Peyer's patch (tissue), 4 donors: ENCODE measurements at places on chromosomes 4 and X. TPM values are rescaled to one million over a fixed set of nuclear protein-coding genes. Genes with fewer than 3 reads are reported as not detected.

DNA sequence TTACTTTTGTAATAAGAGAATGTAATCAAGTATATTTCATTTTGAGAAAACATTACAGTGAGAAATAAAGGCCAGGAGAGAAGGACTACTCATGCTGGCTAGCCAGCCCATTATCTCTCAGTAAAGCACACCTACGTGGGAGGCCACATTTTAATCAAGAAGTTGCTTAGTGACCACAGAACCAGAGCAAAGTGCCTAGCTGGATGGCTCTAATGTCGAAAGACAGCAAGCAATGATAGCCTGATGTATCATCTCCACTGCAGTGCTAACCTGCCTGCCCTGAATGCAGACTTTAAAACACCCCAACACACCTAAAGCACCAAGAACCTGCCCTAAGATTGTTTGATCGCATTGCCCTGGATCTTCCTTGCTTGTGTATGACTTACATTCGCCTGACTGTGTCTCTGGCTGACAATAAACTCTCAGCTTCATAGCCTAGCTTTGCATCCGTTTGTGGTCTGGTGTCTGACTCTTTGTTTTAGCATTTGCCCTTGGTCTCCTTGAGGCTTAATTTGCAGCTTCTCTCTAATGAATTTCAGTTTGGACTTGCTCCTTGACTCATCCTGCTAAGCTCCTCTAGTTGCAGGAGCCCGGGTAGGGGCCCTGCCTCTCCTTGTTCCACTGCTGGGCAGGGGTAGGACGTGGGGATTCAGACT lies 31.4 kb upstream of the SOWAHD start:
- DNase-seq: no peak
- no peaks in the 10 kb centered on the region for H3K4me1 ChIP-seq
- no peaks in the 10 kb centered on the region for H3K27me3 ChIP-seq
- H3K4me3 ChIP-seq: no peak overlapping the region
- H3K27ac ChIP-seq: no peak overlapping the region

The FAM184B gene
- not detected for total RNA-seq

DNA sequence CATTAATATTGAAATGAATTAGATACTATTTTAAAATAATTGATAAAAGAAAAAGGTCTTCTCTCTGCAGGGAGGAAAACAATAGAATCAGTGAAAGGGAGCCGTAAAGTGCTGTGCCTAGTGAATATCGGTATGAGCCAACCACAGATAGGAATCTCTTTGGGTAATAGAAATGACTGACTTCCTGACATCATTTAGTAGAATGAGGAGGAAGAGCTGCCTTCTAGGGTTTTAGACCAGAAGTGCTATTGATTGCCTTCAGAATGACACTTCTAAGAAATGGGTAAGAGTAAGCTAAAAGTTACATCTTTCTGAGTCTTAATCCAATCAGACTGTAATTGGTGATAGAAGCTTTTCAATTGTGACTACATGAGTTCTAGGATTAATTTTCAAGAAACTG lies 134.0 kb upstream of the MAP9 start:
- H3K4me3 ChIP-seq: no peak overlapping the region
- no peak overlapping the region for H3K27ac ChIP-seq
- H3K36me3 ChIP-seq: no peaks in the 10 kb centered on the region
- no peaks in the 10 kb centered on the region for H3K4me1 ChIP-seq

DNA sequence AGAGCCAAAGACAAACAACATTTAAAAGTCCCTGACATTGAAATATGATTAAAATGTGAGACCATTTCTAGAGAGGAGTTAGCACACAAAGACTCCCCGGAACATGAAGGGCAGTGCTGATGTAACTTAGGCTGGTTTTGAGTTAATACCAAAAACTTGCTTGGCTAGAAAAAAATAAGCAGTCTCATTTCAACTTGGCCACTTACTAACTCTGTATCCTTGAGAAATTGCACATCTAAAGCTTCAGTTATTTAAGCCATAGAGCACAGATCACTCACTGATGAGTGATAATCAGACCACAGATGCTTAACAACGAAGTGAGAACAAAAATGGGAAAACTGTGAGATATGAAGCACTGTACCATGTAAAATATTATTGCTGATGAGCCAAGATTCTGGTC lies 65.9 kb upstream of the MAOA start:
- no peaks in the 10 kb centered on the region for H3K36me3 ChIP-seq
- H3K4me1 ChIP-seq: no peaks in the 10 kb centered on the region
- peak overlapping the region; percentile 49 for H3K27ac ChIP-seq
- no peaks in the 10 kb centered on the region for H3K27me3 ChIP-seq
- no peak overlapping the region for H3K4me3 ChIP-seq

GRCh38 chrX:9816084-9816700 lies 30.0 kb downstream of the SHROOM2 start:
- no peak overlapping the region for H3K27ac ChIP-seq
- DNase-seq: no peak
- no peaks in the 10 kb centered on the region for H3K36me3 ChIP-seq
- no peaks in the 10 kb centered on the region for H3K27me3 ChIP-seq
- H3K4me1 ChIP-seq: no peaks in the 10 kb centered on the region

- no peaks in the 10 kb centered on the region for H3K27me3 ChIP-seq
- no peak overlapping the region for H3K27ac ChIP-seq
- no peaks in the 10 kb centered on the region for H3K36me3 ChIP-seq
- H3K4me1 ChIP-seq: no peaks in the 10 kb centered on the region
- DNase-seq: no peak
- no peak overlapping the region for H3K4me3 ChIP-seq
Observed at GRCh38 chr4:66034262-66034661, 364.0 kb upstream of the EPHA5 start.

- DNase-seq: no peak
- H3K36me3 ChIP-seq: no peaks in the 10 kb centered on the region
- H3K4me1 ChIP-seq: no peaks in the 10 kb centered on the region
- no peak overlapping the region for H3K27ac ChIP-seq
- H3K27me3 ChIP-seq: no peaks in the 10 kb centered on the region
Observed at GRCh38 chr4:126851391-126851790, 781.4 kb upstream of the INTU start.

DNA sequence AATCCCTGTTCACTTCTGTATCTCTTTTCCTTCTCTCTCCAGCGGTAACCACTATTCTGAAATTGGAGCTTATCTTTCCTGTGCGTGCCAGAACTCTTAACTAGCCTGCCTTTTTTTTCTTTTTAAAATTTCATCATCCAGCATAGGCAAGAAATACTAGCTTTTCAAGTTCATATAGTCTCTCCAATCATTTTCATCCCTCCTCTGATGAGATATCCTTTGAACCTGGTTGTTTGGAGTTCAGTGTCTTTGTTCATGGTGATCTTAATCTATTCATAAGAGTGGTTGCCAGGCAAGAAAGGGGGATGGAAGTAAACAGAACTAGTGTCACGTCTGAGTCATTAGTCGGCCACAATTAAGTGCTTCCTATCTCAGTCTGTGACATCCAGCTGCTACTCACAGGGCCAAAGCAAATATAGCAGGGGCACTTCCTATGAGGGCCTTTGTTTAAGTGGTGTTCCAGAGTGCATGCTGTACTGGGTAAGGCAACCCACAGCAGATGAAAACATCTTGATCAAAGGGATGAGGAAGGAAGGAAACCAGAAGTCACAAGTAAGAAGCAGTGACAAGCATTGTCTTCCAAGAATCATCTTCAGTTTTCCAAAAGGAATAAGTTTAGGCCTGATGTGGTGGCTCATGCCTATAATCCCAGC lies 56.4 kb upstream of the XIAP start:
- H3K27me3 ChIP-seq: no peaks in the 10 kb centered on the region
- H3K4me3 ChIP-seq: no peak overlapping the region
- no peak for DNase-seq
- peak overlapping the region; percentile 73 for H3K27ac ChIP-seq

GRCh38 chr4:151143162-151143561 lies 43.7 kb downstream of the RPS3A start:
- H3K4me1 ChIP-seq: no peaks in the 10 kb centered on the region
- no peak for DNase-seq
- peaks cover 96% of the 10 kb centered on the region for H3K36me3 ChIP-seq
- no peaks in the 10 kb centered on the region for H3K27me3 ChIP-seq
- H3K4me3 ChIP-seq: no peak overlapping the region

GRCh38 chr4:6109842-6110560 lies 90.3 kb downstream of the JAKMIP1 start:
- H3K27ac ChIP-seq: no peak overlapping the region
- no peak for DNase-seq

The UNC5C gene
- total RNA-seq: 2.5 TPM

The IL2RG gene
- 18.2 TPM for total RNA-seq

The PPM1K gene
- 20.1 TPM for total RNA-seq

DNA sequence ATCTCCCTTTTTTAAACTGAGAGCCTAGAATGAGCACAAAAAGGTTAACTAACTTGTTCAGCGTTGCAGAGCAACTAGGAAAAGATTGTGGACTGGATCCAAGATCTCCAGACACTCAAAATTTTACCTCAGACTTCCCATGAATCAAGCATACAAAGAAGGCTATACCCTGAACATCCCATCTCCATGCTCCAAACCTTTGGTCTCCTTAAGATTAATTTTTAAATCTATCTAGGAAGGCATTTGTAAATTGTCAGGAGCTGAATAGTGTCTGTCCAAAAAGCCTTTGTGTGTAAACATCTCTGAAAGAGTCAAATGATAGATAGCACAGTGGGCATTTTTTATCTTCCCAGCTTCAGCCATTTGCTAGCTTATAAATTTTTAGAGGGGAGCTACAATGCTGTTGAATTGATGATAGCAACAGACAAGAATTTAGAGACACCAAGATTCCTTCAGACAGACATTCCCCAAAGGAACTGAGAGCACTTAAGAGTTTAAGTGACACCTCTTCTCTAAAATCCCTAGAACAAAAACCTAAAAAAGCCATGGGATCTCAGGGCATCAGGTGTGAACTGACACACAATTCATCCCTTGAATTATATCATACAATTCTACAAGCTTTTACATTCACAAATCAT lies 480.8 kb upstream of the FAM241A start:
- H3K4me1 ChIP-seq: no peaks in the 10 kb centered on the region
- H3K27ac ChIP-seq: no peak overlapping the region
- H3K27me3 ChIP-seq: no peaks in the 10 kb centered on the region
- no peak for DNase-seq

The SPIN3 gene
- total RNA-seq: 22.3 TPM

DNA sequence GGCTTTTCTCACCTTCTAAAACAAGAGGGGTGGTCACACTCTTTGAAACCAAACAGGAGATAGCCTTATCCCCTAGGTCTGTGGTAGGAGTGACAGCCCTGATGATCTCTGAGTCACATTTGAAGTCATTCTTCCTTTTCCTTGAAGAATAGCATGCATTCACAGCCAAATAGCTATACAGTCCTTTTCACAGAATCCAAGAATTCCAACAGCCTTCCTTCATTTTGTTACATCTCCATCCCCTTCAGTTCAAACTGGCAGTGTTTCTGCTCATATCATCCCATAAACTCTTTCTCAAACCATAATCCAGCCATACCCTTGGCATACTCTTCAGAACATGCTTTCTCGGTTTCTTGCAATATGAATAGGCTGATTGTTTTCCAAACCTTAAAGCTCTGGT lies 33.3 kb upstream of the TMEM184C start:
- no peak for DNase-seq
- no peaks in the 10 kb centered on the region for H3K27me3 ChIP-seq
- H3K4me3 ChIP-seq: no peak overlapping the region
- H3K27ac ChIP-seq: no peak overlapping the region
- H3K4me1 ChIP-seq: no peaks in the 10 kb centered on the region

The PDZD4 gene
- 1.2 TPM for total RNA-seq

The ZNF827 gene
- 206 TPM for total RNA-seq

DNA sequence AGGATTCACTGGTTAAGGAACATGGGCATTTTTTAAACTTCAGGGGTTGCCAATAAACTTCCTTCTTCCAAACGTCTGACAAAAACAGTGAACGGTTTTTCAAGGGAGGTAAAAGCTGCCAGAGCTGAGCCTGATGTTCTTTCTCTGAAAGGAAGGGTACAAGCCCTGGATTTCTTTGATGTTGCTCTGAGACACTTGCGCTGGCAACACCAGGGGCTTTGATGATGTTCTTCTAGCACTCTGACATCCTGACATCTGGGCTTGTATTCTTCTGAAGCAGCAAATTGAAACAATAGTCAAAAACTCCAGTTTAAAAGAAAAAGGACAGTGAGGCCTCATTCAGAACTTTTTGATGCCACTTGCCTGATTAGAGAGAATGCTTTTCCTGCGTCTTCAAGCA lies 11.8 kb downstream of the FTHL17 start:
- H3K4me1 ChIP-seq: no peaks in the 10 kb centered on the region
- H3K27ac ChIP-seq: no peak overlapping the region
- H3K4me3 ChIP-seq: no peak overlapping the region
- no peaks in the 10 kb centered on the region for H3K27me3 ChIP-seq
- H3K36me3 ChIP-seq: no peaks in the 10 kb centered on the region
- DNase-seq: no peak

GRCh38 chr4:112664611-112665010 lies 27.7 kb downstream of the LARP7 start:
- DNase-seq: no peak
- H3K27me3 ChIP-seq: no peaks in the 10 kb centered on the region
- no peak overlapping the region for H3K4me3 ChIP-seq
- no peaks in the 10 kb centered on the region for H3K36me3 ChIP-seq
- H3K27ac ChIP-seq: no peak overlapping the region

- H3K27me3 ChIP-seq: no peaks in the 10 kb centered on the region
- no peaks in the 10 kb centered on the region for H3K36me3 ChIP-seq
- H3K4me1 ChIP-seq: no peaks in the 10 kb centered on the region
- H3K4me3 ChIP-seq: no peak overlapping the region
- no peak overlapping the region for H3K27ac ChIP-seq
- no peak for DNase-seq
Observed at GRCh38 chr4:139969635-139970266, 184.2 kb downstream of the MAML3 start.

- H3K4me3 ChIP-seq: no peak overlapping the region
- no peak overlapping the region for H3K27ac ChIP-seq
Observed at GRCh38 chrX:41419082-41419481, 28.1 kb upstream of the NYX start.

The PHOX2B gene
- 0.80 TPM for total RNA-seq

DNA sequence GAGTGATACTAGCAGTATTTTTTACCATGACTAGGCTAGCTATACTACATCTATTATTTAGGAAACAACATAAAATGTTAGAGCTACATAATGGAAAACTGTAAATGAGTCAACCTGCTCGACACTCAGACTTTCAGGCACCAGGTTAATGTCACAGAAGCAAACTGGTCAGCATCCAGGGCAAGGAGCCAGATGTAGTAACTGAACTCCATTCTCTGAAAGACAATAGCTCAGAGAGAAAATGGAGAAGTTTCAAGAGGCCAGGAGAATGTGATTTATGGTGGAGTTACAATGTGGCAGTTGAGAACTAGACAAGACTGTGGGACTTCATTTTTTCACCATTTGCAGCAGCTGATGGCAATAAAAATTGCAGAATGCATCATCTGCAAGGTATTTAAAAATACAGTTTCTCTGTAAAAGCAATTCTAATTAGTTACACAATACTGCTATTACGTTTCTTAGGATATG lies 342.7 kb upstream of the PABPC4L start:
- H3K27ac ChIP-seq: no peak overlapping the region
- H3K4me3 ChIP-seq: no peak overlapping the region
- H3K36me3 ChIP-seq: no peaks in the 10 kb centered on the region
- H3K4me1 ChIP-seq: no peaks in the 10 kb centered on the region
- DNase-seq: no peak
- no peaks in the 10 kb centered on the region for H3K27me3 ChIP-seq
